ENCODE measurements at places on chromosomes 3 and 15.

DNA sequence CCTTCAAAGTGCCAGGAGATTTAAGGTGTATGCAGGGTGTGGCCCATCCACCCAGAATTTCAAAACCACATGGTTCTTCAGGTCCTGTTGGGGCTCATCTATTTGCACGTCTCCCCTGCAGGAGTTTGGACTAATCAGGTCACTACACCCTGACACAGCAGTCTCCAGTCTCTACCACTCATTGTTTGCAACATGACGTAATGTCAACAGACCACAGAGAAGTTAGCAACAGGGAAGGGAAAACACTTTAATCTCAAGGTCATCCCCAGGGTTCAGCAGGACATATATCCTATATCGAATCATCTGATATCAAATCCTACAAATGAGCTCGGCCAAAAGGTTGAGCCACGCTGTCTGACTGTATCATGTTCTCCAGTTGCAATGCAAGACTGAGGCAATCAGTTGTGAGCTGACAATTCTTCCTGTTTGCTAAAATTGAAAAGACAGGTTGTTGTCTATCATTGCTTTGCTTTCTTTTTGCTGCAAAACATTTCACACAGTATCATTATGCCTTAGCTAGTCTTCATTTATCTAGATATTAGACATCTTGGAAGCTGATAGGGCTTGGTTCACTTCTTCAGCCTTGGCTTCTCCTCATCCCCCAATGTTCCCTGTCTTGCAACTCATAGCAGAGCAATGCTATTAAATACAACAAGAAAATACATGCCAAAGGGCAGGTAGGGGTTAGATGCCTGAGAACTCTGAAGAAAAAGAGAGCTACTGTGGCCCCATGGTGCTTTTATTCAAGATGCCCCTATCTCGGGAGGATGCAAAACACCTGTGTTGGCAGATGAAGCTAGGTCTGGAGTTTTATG, 13.4 kb upstream of the LEKR1 start:
- no peaks in the 10 kb centered on the region for H3K27me3 ChIP-seq
- H3K4me1 ChIP-seq = peaks cover 20% of the 10 kb centered on the region
- 0 out of 2 replicates have a peak overlapping the region, but pooled peaks have one; percentile 0 for H3K4me3 ChIP-seq
- H3K27ac ChIP-seq = no peak overlapping the region
- no peak for DNase-seq
- H3K36me3 ChIP-seq = 0 out of 2 replicates have a peak, but pooled peaks cover 4% of the 10 kb centered on the region

GRCh38 chr3:12309716-12310115, 20.8 kb downstream of the PPARG start:
- peaks cover 64% of the 10 kb centered on the region for H3K4me1 ChIP-seq
- H3K27me3 ChIP-seq = no peaks in the 10 kb centered on the region
- no peak overlapping the region for H3K4me3 ChIP-seq
- no peak for DNase-seq
- H3K36me3 ChIP-seq = no peaks in the 10 kb centered on the region

- H3K27me3 ChIP-seq = 0 out of 2 replicates have a peak, but pooled peaks cover 3% of the 10 kb centered on the region
- DNase-seq = no peak
- no peaks in the 10 kb centered on the region for H3K4me1 ChIP-seq
- no peaks in the 10 kb centered on the region for H3K36me3 ChIP-seq
Measured at GRCh38 chr3:43932921-43933320, 242.2 kb downstream of the ABHD5 start.

DNA sequence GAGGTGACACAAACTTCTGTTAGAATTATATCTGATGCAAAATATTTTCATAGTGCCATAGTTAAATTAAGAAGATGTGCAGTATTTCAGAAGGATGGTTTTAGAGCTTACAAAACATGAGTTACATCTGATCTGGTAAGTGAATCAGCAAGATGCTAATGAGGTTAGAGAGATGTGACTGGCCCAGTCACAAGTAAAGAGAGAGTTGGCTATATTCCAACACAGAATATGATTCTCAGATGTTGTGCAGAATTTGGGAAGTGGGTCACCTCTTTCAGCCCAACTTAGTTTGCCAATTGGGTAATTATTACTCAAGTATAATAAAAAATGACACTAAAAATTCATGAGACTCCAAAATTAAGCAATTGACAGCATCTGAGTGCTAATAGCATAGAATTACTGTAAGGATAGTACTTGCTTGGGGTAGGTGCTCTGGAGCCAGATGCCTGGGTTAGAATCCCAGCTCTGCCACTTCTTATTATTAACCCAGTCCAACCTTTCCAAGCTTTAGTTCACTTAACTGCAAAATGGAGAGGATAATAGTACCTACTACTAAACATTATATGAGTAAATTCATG, 30.8 kb downstream of the P2RY1 start:
- no peaks in the 10 kb centered on the region for H3K36me3 ChIP-seq
- no peak overlapping the region for H3K4me3 ChIP-seq
- no peak for DNase-seq

- H3K4me1 ChIP-seq = no peaks in the 10 kb centered on the region
- H3K27ac ChIP-seq = no peak overlapping the region
- peak; percentile 42 for DNase-seq
Measured at GRCh38 chr3:158539414-158540014, 31.5 kb upstream of the MLF1 start.

DNA sequence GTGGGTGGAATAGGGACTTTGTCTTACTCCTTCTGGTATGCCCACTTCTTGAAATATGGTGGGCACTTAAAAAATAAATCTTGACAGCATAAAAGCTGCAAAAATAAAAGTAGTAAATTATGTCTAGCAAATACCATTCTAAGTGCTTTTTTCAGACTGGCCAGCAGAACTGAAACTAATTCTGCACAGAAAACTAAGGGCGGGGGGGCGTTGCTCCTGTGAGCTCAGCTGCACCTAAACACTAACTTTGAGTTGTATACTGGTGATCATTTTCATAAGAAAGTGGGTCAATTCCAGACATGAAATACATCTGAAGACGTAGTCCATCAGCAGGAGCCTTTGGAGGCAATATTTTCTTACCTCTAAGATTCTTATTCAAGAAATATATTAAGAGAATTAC, 114.8 kb downstream of the WDR76 start:
- no peaks in the 10 kb centered on the region for H3K27me3 ChIP-seq
- no peak overlapping the region for H3K27ac ChIP-seq
- no peaks in the 10 kb centered on the region for H3K36me3 ChIP-seq
- no peaks in the 10 kb centered on the region for H3K4me1 ChIP-seq
- no peak for DNase-seq
- no peak overlapping the region for H3K4me3 ChIP-seq

- DNase-seq = no peak
- no peaks in the 10 kb centered on the region for H3K27me3 ChIP-seq
- no peaks in the 10 kb centered on the region for H3K4me1 ChIP-seq
- no peak overlapping the region for H3K4me3 ChIP-seq
- no peaks in the 10 kb centered on the region for H3K36me3 ChIP-seq
- H3K27ac ChIP-seq = no peak overlapping the region
Measured at GRCh38 chr3:188972310-188972709, 199.5 kb upstream of the TPRG1 start.

- H3K4me1 ChIP-seq = peaks cover 63% of the 10 kb centered on the region
- no peaks in the 10 kb centered on the region for H3K27me3 ChIP-seq
- DNase-seq = no peak
- H3K36me3 ChIP-seq = peaks cover 75% of the 10 kb centered on the region
- no peak overlapping the region for H3K4me3 ChIP-seq
Measured at GRCh38 chr3:45106874-45107273, 39.3 kb downstream of the CDCP1 start.

GRCh38 chr15:59991834-59992233, 12.3 kb upstream of the FOXB1 start:
- no peaks in the 10 kb centered on the region for H3K36me3 ChIP-seq
- H3K4me3 ChIP-seq = no peak overlapping the region
- no peak overlapping the region for H3K27ac ChIP-seq

DNA sequence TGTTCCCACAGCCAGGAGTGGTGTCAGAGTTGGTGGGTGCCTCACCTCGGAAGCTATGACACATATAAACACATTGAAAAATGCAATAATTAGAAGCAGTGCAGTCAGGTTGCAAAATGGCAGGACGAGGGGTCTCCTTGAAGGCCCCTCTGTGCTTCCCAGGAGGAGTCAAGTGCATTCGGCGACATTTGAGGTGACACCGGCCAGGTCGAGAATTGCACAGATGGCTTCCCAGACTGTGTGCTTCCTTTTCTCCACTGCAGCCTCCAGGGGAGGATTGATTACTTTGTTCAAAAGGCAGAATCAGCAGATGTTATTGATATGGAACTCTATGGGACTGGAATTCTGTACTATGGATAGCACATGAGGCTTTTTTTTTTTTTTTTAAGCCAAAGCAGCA, 163.2 kb downstream of the MINAR1 start:
- H3K36me3 ChIP-seq = no peaks in the 10 kb centered on the region
- no peak for DNase-seq
- H3K4me3 ChIP-seq = no peak overlapping the region
- H3K27ac ChIP-seq = no peak overlapping the region

- no peak for DNase-seq
Measured at GRCh38 chr3:141392897-141393734, 24.8 kb downstream of the ZBTB38 start.

- no peak overlapping the region for H3K4me3 ChIP-seq
- no peaks in the 10 kb centered on the region for H3K36me3 ChIP-seq
- no peaks in the 10 kb centered on the region for H3K4me1 ChIP-seq
Measured at GRCh38 chr3:76715426-76715825, 324.5 kb upstream of the ROBO2 start.

DNA sequence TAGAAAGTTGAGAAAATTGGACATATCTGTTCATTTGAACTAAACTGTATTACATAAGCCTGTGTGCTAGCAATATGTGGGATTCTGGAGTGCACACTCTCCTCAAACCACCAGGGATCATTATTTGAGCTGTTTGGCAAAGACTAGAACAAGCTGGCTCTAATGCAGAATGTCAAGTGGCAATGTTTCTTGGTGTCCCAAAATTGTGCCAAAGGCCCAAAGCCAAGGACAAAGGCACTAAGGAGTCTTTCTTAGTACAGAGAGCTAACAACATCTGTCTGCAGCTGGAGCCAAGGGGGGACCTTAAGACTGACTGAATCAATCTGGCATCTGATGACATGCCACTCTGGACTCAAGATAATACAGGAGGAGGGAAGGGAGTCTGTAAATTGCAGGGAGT, 76.7 kb upstream of the STRIT1 start:
- H3K4me3 ChIP-seq = no peak overlapping the region
- no peaks in the 10 kb centered on the region for H3K36me3 ChIP-seq
- DNase-seq = no peak
- no peaks in the 10 kb centered on the region for H3K4me1 ChIP-seq
- H3K27me3 ChIP-seq = no peaks in the 10 kb centered on the region

- peaks cover 3% of the 10 kb centered on the region for H3K4me1 ChIP-seq
- no peak overlapping the region for H3K27ac ChIP-seq
- H3K36me3 ChIP-seq = no peaks in the 10 kb centered on the region
- H3K27me3 ChIP-seq = no peaks in the 10 kb centered on the region
- DNase-seq = peak; percentile 60
Measured at GRCh38 chr3:156151824-156152428, 31.5 kb downstream of the KCNAB1 start.

GRCh38 chr3:72892081-72892775, 4.4 kb downstream of the GXYLT2 start:
- H3K4me1 ChIP-seq = peaks cover 31% of the 10 kb centered on the region
- no peak overlapping the region for H3K27ac ChIP-seq
- H3K27me3 ChIP-seq = no peaks in the 10 kb centered on the region
- no peaks in the 10 kb centered on the region for H3K36me3 ChIP-seq
- H3K4me3 ChIP-seq = no peak overlapping the region
- DNase-seq = no peak

- no peak overlapping the region for H3K27ac ChIP-seq
- H3K4me1 ChIP-seq = peaks cover 19% of the 10 kb centered on the region
Measured at GRCh38 chr3:5140230-5140621, 18.1 kb downstream of the ARL8B start.

DNA sequence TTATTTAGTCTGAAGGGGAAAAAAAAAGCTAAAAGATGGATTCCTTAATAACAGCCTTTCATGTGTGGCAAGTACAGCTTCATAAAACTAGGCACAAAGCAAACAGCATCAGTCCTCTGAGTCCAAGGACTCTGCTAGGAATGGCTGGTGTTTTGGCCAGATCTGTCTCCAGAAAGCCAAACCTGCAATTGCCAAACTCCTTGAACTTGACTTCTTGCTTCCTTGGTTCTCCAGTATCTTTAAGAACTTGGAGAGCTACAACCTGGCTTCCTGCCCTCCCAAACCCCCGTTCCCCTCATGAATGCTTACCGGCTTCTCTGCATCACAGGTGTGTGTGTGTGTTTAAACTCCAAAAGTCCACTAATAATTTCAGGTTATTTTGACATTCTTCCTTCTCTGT, 1.6 kb upstream of the PLOD2 start:
- no peak overlapping the region for H3K27ac ChIP-seq
- H3K4me1 ChIP-seq = peaks cover 20% of the 10 kb centered on the region
- H3K36me3 ChIP-seq = no peaks in the 10 kb centered on the region
- no peaks in the 10 kb centered on the region for H3K27me3 ChIP-seq

GRCh38 chr3:16335333-16335732, 70.3 kb downstream of the OXNAD1 start:
- no peaks in the 10 kb centered on the region for H3K36me3 ChIP-seq
- no peaks in the 10 kb centered on the region for H3K4me1 ChIP-seq
- DNase-seq = no peak
- H3K4me3 ChIP-seq = no peak overlapping the region
- H3K27ac ChIP-seq = no peak overlapping the region
